ENCODE measurements at places on chromosomes 2 and 18.

GRCh38 chr2:44680424-44680971, 261.0 kb upstream of the SIX3 start:
- DNase-seq = no peak

- DNase-seq = no peak
Observed at GRCh38 chr2:206255003-206255402, 19.5 kb upstream of the ZDBF2 start.

GRCh38 chr2:88561646-88562388, 65.4 kb downstream of the EIF2AK3 start:
- no peak for DNase-seq

GRCh38 chr2:69612200-69612599, 31.3 kb downstream of the AAK1 start:
- no peak for DNase-seq

- DNase-seq = no peak
Observed at GRCh38 chr2:48395658-48396057, 134.3 kb upstream of the STON1 start.

DNA sequence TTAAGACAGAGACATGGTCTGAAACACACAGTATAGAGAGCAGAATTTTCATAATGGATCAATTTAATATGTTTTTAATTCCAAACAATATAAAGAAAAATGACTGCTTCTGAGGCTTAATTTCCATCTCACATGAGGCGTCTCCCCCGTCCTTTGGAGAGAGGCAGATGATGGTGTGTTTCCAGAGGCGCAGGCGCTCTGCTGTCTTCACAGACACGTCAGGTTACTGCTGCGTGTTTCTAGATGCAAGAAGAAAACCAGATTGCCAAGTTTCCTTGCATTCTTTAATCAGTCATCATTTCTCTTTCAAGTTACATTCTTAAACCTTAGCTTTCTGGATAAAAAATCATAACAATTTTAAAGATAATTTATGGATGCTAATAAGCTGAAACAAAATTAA, 160.2 kb downstream of the ATP9B start:
- no peak for DNase-seq

DNA sequence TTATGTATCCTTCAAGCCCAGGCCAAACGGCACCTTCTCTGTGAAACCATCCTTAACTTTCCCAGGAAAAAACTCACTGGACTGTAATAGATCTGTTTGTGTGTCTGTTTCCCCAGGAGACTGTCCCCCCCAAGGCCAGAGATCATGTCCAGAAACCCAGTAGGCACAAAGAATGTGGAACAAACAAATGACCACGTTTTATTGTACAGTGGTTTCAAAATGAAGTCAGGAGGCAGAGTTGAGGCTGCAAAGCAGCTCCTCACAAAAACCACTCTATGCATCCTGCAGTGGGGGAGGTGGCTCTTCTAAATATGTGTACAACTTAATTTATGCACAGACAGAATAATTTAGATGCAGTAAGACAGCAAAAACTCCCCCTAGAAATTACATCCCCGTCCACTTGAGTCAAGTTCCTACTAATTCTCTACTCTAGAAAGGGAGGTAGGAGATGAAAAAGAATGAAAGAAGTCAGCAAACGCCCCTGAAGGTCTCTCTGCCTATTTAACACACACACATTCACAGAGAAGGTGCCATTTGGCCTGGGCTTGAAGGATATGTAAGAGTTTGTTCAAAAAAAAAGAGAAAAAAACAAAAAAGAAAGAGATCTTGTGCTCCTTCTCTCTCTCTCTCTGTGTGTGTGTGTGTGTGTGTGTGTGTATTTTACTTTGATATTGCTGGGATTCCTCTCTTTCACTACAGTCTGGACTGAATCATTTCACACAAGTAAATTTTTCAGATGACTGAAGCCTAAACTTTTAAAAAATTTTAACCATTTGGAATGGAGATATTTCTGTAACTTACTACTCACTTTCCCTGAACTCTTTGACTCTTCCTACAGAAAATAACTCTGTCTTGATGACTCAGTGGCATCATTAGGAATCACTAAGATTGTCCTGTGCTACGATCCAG, 19.5 kb downstream of the BCL2 start:
- DNase-seq = no peak
